K562 (cell line): ENCODE measurements at places on chromosomes 12 and 14. TPM values are rescaled to one million over a fixed set of nuclear protein-coding genes. Genes with fewer than 3 reads are reported as not detected.

MYF6 gene
- not detected in 2 replicates for total RNA-seq

DNA sequence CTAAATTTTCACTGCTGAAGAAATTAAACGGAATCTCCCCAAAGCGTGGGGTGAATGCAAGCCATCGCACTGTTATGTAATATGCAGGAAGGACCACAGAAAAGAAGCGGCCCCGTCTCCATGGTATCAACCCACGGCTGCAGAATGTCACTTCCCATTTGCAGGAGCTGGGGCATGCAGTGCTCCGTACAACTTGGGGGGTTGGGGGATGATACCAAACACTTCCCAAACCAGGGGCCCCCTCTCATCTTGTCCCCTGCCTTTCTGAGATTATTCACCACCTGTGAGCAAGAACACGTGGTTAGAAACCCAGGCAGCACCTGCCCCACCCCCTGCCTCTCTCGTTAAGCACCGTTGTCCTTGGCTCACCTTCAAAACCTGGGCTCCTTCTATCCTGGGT lies 505.1 kb upstream of the TMEM132C start:
- H3K36me3 ChIP-seq = no peaks in the 10 kb centered on the region
- H3K4me1 ChIP-seq = no peaks in the 10 kb centered on the region
- no peak overlapping the region for H3K27ac ChIP-seq
- DNase-seq = no peak
- H3K27me3 ChIP-seq = no peaks in the 10 kb centered on the region
- no peak overlapping the region for H3K4me3 ChIP-seq

DNA sequence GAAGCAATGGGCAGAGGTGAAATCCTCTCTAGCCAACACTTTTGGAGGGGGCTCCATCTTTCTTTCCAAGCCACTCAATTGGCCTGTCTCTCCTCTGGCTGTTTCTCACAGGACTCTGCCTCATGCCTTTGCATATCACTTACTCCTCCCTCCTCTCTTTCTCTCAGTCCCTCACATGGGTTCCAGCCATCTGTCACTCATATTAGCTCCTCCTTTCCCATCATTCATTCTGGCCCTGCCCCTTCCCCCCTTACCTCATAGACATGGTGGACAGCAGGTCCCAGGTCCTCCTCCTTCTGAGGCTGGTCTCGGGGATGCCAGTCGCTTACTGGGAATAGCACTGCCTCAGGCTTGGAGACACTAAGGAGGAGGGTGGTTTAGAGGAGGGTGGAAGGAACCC lies 16.6 kb upstream of the ZNF385A start:
- no peak overlapping the region for H3K4me3 ChIP-seq
- peaks cover 3% of the 10 kb centered on the region for H3K4me1 ChIP-seq
- H3K36me3 ChIP-seq = peaks cover 99% of the 10 kb centered on the region
- DNase-seq = no peak

LPCAT3 gene
- 31.1 and 32.5 TPM in 2 replicates for total RNA-seq

GRCh38 chr12:76871742-76872141 lies 7.1 kb downstream of the CSRP2 start:
- DNase-seq = no peak
- no peaks in the 10 kb centered on the region for H3K27me3 ChIP-seq
- no peak overlapping the region for H3K4me3 ChIP-seq
- no peak overlapping the region for H3K27ac ChIP-seq

LBHD2 gene
- total RNA-seq = not detected in 2 replicates

PLEKHA5 gene
- 16.4 and 18.6 TPM in 2 replicates for total RNA-seq

DNAI7 gene
- total RNA-seq = 0.29 TPM in 1 of 2 replicates, not detected in the other

- H3K4me3 ChIP-seq = no peak overlapping the region
- no peaks in the 10 kb centered on the region for H3K27me3 ChIP-seq
- H3K36me3 ChIP-seq = no peaks in the 10 kb centered on the region
- no peaks in the 10 kb centered on the region for H3K4me1 ChIP-seq
Measured at GRCh38 chr12:9334964-9335363, 126.8 kb upstream of the PZP start.

DNA sequence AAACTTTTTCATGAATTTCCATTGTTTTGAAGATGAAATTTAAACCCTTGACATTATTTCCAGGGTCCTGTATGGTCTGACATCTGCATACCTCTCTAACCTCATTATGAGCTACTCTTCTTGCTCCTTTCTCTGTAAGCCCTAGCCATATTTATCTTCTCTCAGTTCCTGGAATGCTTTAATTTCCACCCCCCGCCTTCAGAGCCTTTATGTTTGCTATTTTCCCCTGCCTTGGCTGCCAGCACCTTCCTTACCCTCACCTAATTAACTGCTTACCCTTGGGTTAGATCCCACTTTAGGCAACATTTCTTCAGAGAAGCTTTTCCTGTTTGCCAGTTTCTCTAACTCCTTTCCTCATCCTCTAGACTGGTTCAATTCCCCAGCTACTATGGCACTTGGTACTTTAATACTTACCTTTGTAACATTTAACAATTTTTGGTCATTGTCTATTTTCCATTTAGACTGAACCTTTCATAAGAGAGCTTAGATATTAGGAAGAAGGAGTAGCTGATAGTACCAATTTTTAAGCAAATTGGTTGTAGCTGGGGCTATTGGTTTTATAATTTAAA lies 6.0 kb downstream of the STYX start:
- H3K36me3 ChIP-seq = peaks cover 24% of the 10 kb centered on the region; the same call in 1 of the 3 replicates
- no peak for DNase-seq
- H3K27ac ChIP-seq = peak overlapping the region; percentile 62

COL2A1 gene
- not detected in 2 replicates for total RNA-seq

DNA sequence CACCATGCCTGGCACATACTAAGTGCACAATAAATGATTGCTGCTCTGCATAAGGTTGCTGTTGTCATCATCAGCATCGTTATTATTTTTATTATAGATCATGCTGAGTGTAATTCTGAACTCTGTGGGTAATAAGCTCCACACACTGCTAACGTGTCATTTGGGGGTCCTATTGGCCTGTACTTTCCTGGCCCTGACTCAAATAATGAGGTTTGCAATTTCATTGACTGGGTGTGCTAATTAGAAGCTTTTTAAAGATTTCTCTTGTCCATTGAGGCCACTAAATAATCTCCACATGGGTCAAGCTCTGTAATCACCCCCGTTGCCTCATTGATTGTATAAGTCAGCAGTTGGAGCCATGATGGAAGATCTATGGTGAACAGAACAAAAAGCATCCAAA lies 320.8 kb upstream of the TMPO start:
- no peaks in the 10 kb centered on the region for H3K36me3 ChIP-seq
- no peak overlapping the region for H3K4me3 ChIP-seq
- no peaks in the 10 kb centered on the region for H3K27me3 ChIP-seq

NAV3 gene
- total RNA-seq = 0.04 and 0.13 TPM in 2 replicates

GRCh38 chr14:27929797-27930347 lies 836.7 kb upstream of the FOXG1 start:
- no peak overlapping the region for H3K27ac ChIP-seq
- no peak for DNase-seq
- no peak overlapping the region for H3K4me3 ChIP-seq
- H3K27me3 ChIP-seq = no peaks in the 10 kb centered on the region

CAPZA3 gene
- not detected in 2 replicates for total RNA-seq

GRCh38 chr12:66269757-66270383 lies 32.4 kb upstream of the HELB start:
- H3K36me3 ChIP-seq = no peaks in the 10 kb centered on the region
- no peaks in the 10 kb centered on the region; the same call in 1 of the 3 replicates for H3K4me1 ChIP-seq
- no peak overlapping the region for H3K27ac ChIP-seq

DNA sequence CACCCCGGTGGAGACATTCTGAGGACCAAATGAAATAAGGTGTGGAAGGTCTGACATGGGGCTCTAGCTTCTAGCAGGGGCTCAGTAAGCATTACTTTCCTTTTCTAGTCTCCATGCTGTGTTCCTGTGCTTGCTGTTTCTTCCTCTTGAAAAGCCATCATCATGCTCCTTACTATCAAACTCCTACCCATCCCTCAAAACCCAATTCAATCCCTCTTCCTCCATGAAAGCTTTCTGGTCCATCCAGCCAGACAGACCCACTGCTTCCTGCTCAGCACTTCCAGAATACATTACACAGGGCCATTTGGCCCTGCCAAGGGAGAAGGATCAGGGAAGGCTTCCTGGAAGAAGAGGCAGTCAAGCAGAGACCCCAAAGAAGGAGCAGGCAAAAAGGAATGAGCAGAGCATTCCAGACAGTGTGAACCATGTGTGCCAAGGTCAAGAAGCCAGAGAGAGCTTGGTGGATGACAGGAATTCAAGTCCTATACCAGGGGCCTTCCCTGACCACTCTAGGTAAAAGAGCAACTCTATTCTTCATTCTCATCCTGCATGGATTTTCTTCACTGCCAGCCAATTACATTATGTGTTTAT lies 59.5 kb downstream of the NUAK1 start:
- H3K36me3 ChIP-seq = no peaks in the 10 kb centered on the region
- DNase-seq = no peak
- H3K4me1 ChIP-seq = no peaks in the 10 kb centered on the region
- H3K27me3 ChIP-seq = peaks cover 4% of the 10 kb centered on the region; the same call in 2 of the 3 replicates
- no peak overlapping the region for H3K27ac ChIP-seq
- no peak overlapping the region for H3K4me3 ChIP-seq

- H3K27me3 ChIP-seq = no peaks in the 10 kb centered on the region
- H3K36me3 ChIP-seq = no peaks in the 10 kb centered on the region
- peak; percentile 81 for DNase-seq
- peak overlapping the region; percentile 50; the same call in 2 of the 3 replicates for H3K27ac ChIP-seq
Measured at GRCh38 chr14:101628471-101628966, 67.2 kb downstream of the DIO3 start.

GARIN6 gene
- total RNA-seq = not detected in 2 replicates

GRCh38 chr14:56057071-56057741 lies 61.0 kb upstream of the PELI2 start:
- no peak overlapping the region for H3K4me3 ChIP-seq
- no peaks in the 10 kb centered on the region for H3K4me1 ChIP-seq

- H3K27ac ChIP-seq = no peak overlapping the region
- no peaks in the 10 kb centered on the region for H3K4me1 ChIP-seq
- no peaks in the 10 kb centered on the region for H3K36me3 ChIP-seq
- no peak for DNase-seq
Measured at GRCh38 chr12:127496255-127496654, 770.7 kb upstream of the TMEM132C start.

DNA sequence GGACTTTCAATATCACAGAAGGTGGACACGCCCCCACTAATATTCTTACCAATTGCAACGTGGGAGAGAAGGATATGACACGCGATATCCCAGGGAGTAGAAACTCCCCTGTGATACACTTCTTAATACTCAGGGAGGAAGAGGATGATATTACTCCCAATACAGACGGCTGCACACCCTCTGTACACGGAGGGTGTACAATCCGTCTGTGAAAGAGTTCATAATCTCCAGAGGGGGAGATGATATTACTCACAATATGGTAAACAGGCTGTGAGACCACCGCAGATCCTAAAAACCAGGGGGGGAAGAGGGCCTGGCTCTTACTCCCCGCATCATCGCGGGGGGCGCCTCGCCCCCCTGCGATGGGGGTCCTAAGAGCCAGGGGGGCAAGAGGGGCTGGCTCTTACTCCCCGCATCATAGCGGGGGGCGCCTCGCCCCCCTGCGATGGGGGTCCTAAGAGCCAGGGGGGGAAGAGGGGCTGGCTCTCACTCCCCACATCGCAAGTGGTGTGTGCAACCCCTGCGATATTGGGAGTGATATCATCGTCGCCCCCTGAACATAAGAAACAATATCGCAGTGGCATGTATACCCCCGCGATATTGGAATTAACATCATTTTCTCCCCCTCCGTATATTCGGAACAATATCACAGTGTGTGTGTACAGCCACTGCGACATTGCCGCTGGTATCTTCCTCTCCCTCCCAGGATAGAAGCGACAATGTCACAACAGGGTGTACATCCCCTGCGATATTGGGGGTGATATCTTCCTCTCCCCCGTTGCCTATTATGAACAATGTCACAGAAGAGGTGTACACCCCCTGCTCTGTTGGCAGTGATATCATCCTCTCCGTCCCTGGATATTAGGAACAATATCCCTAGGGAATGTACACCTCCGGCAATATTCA lies 8.9 kb upstream of the CLEC6A start:
- H3K27me3 ChIP-seq = no peaks in the 10 kb centered on the region
- H3K4me1 ChIP-seq = peaks cover 2% of the 10 kb centered on the region; the same call in 1 of the 2 replicates

GRCh38 chr12:113649256-113649830 lies 177.7 kb upstream of the LHX5 start:
- no peak overlapping the region for H3K4me3 ChIP-seq
- H3K27ac ChIP-seq = peak overlapping the region; percentile 80
- no peaks in the 10 kb centered on the region for H3K27me3 ChIP-seq
- H3K36me3 ChIP-seq = no peaks in the 10 kb centered on the region
- peak; percentile 84 for DNase-seq

GRCh38 chr12:86117711-86118110 lies 138.5 kb downstream of the MGAT4C start:
- H3K4me1 ChIP-seq = no peaks in the 10 kb centered on the region
- no peaks in the 10 kb centered on the region for H3K36me3 ChIP-seq
- no peak overlapping the region for H3K4me3 ChIP-seq
- no peak for DNase-seq

DNA sequence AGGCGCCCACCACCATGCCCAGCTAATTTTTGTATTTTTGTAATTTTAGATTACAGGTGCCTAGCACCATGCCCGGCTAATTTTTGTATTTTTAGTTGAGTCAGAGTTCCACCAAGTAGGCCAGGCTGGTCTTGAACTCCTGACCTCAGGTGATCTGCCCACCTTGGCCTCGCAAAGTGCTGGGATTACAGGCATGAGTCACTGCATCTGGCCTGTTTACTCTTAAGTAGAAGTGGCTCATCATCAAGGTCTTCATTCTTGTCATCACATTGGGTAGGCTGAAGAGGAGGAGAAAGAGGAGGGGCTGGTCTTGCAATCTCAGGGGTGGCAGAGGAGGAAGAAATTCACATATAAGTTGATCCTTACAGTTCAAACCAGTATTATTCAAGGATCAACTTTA lies 152.4 kb upstream of the ATP2B1 start:
- H3K36me3 ChIP-seq = no peaks in the 10 kb centered on the region
- no peak overlapping the region for H3K4me3 ChIP-seq
- H3K27me3 ChIP-seq = no peaks in the 10 kb centered on the region
- H3K27ac ChIP-seq = no peak overlapping the region

DNA sequence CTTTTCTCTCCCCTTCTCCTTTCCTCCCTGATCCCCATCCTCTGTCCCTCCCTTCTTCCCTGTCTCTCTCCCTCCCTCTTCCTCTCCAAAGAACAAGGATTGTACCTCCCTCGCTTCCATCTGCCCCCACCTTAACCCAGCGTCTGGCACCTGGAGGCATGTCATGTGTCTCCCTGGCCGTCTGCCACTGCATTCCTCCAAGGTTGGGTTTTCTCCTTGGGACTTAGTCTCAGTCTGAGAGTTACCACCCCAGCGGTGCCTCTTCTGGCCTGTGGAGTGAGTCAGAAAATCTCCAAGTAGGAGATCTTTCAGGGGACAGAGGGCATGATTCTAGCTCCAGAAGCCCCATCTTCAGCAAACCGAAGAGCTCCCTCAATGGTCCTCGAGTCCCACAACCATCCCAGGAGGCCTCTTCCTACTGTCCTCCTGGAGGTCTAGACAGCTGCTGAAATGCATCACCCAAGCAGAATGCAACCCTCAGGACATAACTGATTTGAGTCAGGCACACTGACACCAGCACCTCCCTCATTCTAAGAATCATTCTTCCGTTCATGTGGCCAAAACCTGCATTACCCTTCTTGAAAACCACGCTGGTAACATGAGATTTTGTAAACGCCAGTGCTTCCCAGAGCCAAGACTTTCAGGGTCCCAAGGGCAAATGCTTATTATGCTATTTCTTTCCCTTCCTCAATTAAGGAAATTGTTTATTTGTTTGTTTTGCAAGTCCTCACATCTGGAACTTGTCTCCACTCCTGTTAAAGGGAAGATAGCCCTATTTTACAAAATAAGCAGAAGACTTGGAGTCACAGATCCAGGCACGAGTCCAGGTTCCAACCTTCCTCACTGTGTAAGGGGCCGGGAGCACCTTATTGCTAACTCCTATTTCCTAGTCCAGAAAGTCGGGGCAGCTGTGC lies 463.2 kb downstream of the BCL11B start:
- H3K27me3 ChIP-seq = no peaks in the 10 kb centered on the region
- no peak overlapping the region for H3K4me3 ChIP-seq
- no peak overlapping the region for H3K27ac ChIP-seq
- no peak for DNase-seq
- H3K36me3 ChIP-seq = no peaks in the 10 kb centered on the region
